ENCODE measurements at places on chromosomes 2 and 18. TPM values are rescaled to one million over a fixed set of nuclear protein-coding genes. Genes with fewer than 3 reads are reported as not detected.

CYRIA gene
- 7.2 TPM for total RNA-seq

DLX2 gene
- total RNA-seq = 0.96 TPM

AFTPH gene
- total RNA-seq = 53.7 TPM

IL1F10 gene
- total RNA-seq = 0.72 TPM

UCN gene
- 1.4 TPM for total RNA-seq

WDSUB1 gene
- 3.9 TPM for total RNA-seq

CHRND gene
- total RNA-seq = 1.7 TPM

GRCh38 chr2:203737360-203737759 is 30.9 kb downstream of the CD28 start:
- no peak for DNase-seq

GRCh38 chr2:160063271-160063670 is 856 bp upstream of the PLA2R1 start:
- no peak for DNase-seq

GRCh38 chr2:146844226-146844990 is 1000.4 kb upstream of the ACVR2A start:
- peak; percentile 48 for DNase-seq

- DNase-seq = no peak
Measured at GRCh38 chr2:38016219-38016618, 59.7 kb downstream of the CYP1B1 start.

GRCh38 chr2:166614503-166614902 is 120.5 kb upstream of the SCN7A start:
- DNase-seq = no peak

- no peak for DNase-seq
Measured at GRCh38 chr2:134846213-134846612, 7.8 kb downstream of the ACMSD start.

GRCh38 chr2:69796174-69796573 is 33.3 kb upstream of the GMCL1 start:
- DNase-seq = no peak

DNA sequence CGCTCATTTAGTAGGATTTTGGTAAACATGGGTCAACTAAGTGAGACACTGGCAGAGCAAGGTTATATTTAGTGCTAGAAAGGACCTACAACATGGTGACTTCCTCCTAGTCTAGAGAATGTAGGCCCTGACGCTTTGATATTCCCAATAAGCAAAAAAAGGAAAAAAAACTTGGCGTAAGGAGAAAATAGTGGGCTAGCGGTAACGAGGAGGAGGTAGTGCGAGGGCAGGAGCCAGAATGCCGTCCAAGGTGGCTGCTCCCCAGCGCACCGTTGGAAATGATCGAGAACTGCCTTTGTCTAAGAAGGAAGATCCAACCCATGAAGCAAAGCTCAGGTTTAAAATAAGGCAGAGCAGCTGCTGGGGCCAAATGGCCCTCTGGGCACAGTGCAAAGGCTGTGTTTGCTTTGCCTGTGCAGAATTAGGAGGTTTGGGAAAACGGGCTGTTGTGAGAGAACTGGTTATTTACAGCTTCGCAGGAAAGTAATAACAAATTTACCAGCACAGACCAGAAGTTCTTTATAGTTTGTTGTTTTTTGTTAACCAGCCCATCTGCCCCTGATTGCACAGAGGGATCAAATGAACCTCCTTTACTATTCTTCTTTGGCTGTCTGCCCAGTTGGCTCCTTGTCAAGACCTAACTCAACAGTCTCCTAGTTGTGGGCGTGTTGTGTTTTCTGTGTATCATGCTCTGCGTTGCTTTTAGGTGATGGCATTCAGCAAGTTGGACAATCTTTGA is 86.6 kb downstream of the ITGB1BP1 start:
- peak; percentile 95 for DNase-seq

DNA sequence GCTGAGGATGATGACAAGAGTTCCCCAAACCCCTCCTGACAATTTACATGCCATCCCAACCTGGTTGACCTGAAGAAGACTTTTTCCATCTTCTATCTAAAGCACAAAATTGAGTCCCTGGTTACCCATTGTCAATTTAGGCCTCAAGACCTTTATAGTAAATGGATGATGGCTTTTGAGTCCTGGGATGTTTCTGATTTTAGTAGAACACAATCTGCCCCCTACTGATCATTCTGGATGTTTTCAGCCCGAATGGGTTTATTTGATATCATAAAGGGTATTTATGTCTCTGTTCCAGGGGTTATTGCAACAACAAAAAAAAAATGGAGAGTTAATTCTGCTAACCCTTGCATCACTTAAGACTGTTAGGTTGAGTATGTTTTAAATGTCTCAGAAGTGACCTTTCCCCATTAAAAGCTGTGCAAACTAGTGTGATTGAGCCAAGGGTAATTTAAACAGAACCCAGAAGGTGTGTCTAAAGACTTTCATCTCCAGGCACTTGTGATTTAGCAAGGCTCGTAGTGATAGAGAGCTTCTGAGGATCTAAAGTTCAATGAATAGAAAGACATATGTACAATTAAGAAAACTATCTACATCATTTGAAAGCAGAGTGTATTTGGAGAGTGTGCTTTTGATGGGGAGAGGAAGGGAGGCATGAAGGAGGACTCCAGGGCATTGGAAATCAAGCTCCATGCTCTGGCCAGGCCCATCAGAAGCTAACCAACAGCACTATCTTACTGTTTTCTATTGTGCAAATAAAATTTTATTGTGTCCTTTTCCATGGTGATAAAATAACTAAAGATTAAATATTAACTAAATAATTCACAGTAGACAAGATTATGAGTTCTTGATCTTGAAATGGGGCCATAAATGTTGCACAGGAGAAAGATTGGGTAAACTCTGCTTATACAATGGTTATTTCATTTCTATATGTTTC is 96.6 kb upstream of the NOSTRIN start:
- no peak for DNase-seq

Data from umbilical cord (tissue), 2 donors.